Hematopoietic multipotent progenitor cell treated with erythropoietin and hydrocortisone succinate and interleukin-3 and kit ligand, for 15 days (in vitro differentiated cells): ENCODE measurements at places on chromosomes 16 and 17.
A peak's percentile ranks its signal among the peaks of the same experiment; 100 is the strongest.

- DNase-seq = no peak
Observed at GRCh38 chr17:61488878-61489718, 36.9 kb downstream of the TBX4 start.

GRCh38 chr16:29984137-29984763, 10.6 kb downstream of the TAOK2 start:
- no peak for DNase-seq

DNA sequence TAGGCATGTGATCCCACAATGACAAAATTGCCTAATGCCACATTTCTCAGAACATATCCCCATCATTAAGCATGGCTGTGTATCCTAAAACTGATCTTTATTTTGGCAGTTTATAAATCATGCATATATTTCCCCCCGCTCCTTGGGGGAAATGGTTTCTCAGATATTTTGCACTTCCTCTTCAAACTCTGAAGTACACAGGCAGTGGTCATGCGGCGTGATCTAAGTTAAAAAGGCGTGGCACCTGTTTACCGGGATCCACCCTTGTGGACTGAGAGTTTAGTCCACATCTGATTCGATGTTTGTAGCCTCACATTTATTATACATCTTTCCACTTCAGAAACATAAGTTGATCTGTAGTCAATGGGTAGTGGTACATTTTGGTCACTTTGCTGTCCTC, 51.4 kb downstream of the USP10 start:
- DNase-seq = peak; percentile 46

- peak; percentile 79 for DNase-seq
Observed at GRCh38 chr16:3696425-3697218, 20.7 kb downstream of the TRAP1 start.
